ENCODE measurements at places on chromosomes 5 and 9.

- DNase-seq, result no peak
Observed at GRCh38 chr5:2095011-2095410, 212.3 kb upstream of the IRX4 start.

DNA sequence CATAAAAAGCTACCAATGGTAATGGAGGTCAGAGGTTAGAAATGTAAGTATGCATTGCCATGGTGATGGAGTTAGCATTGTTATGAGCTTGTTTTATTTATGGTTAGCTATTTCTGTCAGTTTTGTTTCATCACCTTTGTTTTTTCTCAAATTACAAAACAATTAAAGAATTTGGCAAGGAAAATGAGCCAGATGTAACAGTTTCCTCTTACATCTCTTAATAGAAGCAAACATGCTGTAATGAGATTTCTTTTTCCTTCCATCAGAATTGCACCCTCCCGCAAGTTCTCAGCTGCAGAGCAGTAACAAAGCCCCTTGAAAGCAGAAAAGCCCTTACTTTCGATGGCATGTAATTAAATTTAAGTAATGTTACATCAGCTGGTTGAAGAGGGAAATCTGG lies 233.0 kb downstream of the SGCD start:
- DNase-seq, result no peak

- no peak for DNase-seq
Observed at GRCh38 chr5:106755789-106756188, 914.9 kb downstream of the EFNA5 start.

GRCh38 chr9:79858508-79858907 lies 286.7 kb downstream of the TLE4 start:
- DNase-seq, result peak; percentile 1

- no peak for DNase-seq
Observed at GRCh38 chr9:36056896-36057295, 20.2 kb downstream of the RECK start.

- no peak for DNase-seq
Observed at GRCh38 chr5:178113841-178114324, 551 bp downstream of the N4BP3 start.

GRCh38 chr5:12659686-12660085 lies 755.4 kb upstream of the CTNND2 start:
- no peak for DNase-seq

Data from fibroblast of skin of abdomen (primary cell).